NCI-H526 (cell line): ENCODE measurements at places on chromosomes 6 and 20.

- DNase-seq, result no peak
Observed at GRCh38 chr6:47000842-47001241, 41.3 kb downstream of the ADGRF1 start.

DNA sequence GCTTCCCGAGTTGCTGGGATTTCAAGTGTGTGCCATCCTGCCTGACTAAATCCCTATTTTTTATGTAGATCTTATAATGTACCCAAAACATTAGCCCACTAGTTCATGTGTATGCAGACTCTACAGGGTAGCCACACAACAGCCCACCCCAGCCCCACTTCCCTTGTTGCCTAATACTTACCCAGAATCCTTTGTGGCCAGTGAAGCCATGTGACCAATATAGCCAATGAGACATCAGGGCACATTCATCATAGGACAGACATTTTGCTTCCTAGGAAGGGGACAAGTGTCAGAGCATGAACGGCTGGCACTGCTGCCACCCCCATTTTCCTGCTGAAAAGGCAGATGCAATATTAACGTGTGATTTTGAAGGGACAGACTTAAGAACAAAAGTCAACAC is 36.0 kb upstream of the TCP11 start:
- no peak for DNase-seq

- DNase-seq, result no peak
Observed at GRCh38 chr6:21826023-21826422, 232.5 kb downstream of the SOX4 start.

GRCh38 chr6:134288538-134289203 is 29.2 kb downstream of the SGK1 start:
- DNase-seq, result no peak

DNA sequence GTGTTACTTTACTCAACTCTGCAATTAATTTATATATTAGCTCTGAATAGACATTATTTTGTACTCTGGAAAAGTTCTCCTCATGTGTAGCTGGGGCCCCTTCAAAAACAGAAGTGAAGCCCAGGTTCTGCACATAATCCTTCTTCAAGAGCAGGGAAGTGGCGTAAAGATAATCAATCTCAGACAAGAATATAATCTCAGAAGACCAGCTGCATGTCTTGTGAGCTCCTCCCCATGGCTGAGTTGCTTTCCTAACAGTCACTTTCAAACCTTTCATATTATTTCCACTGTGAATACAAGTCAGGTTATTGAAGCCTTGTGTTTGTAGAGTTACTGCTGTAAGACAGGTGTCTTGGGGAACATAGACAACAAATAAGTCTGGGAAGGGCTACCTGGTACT is 691.9 kb downstream of the RFPL4B start:
- no peak for DNase-seq

- DNase-seq, result no peak
Observed at GRCh38 chr6:167925026-167925425, 72.4 kb upstream of the KIF25 start.

DNA sequence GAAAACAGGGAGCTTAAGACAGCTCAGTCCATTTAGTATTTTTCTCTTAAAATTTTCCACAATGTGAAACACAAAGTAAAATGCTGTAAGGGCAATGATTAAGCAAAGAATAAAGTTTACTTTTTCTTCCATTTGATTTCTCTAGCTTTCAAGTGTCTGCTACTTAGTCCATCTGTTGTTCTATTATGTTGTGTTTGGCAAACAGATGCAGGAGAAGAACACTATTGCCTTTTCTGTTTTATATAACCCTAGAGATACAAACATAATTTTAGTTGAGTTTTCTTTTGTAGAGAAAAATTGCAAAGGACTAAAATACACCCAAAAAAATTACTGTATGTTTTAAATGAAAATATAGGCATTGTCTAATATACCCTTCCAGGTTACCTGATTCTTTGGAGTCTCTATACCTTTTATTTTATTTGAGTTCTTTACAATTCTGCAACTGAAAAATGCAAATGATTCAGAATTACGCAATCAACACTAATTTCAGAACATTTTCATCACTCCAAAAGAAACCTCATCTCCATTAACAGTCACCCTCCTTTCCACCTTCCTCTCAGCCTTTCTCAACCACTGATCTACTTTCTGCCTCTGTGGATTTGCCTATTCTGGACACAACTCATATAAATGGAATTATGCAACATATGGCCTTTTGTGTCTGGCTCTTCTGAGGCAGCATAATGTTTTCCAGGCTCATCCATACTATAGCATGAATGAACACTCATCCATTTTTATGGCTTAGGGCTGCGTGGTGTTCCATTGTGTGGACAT is 96.9 kb downstream of the MKKS start:
- peak; percentile 19 for DNase-seq

GRCh38 chr6:25316626-25317025 is 37.5 kb downstream of the CARMIL1 start:
- DNase-seq, result no peak

DNA sequence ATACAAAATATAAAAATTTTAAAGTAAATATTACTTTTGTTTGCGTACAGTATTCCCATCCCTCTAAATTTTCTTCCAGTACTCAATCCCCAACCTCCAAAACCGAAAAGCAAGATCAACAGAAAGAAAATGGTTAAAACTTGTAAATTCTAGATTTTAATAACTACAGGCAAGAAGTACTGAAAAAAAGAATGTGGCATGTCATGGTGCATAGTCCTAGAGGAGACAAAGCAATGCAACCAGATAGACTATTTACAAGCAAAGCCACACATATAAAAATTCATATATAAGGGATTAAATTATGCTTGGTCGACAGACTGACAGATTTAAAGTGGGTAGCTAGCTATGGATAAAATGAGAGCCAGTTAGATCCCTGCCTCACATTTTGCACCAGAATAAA is 56.5 kb upstream of the HFE start:
- peak; percentile 44 for DNase-seq

GRCh38 chr6:154276810-154277628 is 79.6 kb downstream of the IPCEF1 start:
- peak; percentile 10 for DNase-seq

GRCh38 chr6:135675026-135675425 is 176.5 kb upstream of the PDE7B start:
- no peak for DNase-seq

DNA sequence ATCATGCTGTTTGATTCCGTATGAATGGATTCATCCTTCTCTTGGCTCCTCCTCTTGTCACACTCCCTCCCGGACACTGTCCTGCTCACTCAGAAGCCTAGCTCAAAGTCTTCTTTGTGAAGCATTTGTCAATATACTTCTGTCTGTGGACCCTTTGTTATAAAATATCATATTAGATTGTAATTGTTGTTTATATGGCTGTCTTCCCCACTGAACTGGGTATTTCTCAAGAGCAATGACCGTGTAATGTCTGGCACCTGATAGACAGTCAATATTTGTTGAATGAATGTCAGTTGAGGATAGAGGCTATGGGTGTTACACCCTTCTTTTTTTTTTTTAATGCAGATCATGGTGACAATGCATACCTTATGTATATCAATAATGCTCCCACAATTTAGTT is 335.3 kb downstream of the SOX4 start:
- DNase-seq, result peak; percentile 40

GRCh38 chr6:53326372-53327016 is 22.3 kb downstream of the ELOVL5 start:
- no peak for DNase-seq

DNA sequence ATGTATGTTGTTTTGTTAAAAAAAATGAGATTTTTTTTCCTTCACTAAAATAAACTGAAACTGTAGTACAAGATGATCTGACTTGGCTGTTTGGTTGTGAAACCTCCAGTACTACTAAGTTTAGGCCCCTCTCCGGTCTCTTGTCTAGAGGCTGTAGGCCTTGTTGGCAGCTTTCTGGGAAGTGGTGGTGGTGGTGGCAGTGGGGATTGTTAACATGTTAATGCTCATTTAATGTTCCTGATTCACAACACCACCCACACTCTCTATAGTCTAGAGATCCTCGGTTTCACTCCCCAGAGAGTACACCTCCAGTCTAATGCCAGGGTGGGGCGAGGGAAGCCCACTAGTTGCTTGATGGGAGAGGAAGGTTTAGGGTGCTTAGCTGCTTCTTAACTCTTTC is 24.1 kb downstream of the STK4 start:
- no peak for DNase-seq

- DNase-seq, result no peak
Observed at GRCh38 chr20:37346236-37346534, 245 bp downstream of the SRC start.

DNA sequence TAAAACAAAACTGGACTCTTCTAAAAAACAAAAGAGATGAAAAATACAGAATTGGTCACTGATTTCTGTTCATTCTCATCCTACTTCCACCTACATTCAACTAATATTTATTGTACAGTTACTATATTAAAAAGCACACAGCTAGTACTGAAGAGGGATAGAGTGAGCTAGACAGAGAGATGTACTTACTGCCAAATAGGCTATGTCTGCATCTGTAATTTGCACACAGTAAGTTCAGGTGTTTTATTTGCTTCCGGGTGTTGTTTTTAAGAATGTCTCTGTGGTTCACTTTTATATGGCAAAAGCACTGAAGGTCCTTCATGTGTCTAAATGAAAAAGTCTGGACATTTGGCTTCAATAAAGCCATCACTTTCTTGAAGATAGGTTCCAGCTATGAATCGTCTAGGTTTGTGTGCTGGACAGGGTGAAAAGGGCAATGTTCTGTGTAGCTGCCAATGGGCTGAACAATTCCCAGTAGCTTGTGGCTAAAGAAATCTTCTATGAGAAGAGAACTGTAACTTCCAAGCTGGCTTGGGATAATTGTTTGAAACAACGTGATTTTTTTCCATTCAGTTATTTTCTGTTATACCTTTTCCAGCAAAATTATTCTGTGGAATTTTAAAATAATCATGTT is 47.3 kb downstream of the EPB41L2 start:
- no peak for DNase-seq
